Right forelimb (tissue), 1 donor: ENCODE measurements at places on chromosomes 5 and 9.

- DNase-seq = no peak
Measured at GRCh38 chr5:157859227-157859575, 256 bp upstream of the CLINT1 start.

GRCh38 chr5:137461391-137462264 is 37.5 kb downstream of the SPOCK1 start:
- DNase-seq = no peak

- no peak for DNase-seq
Measured at GRCh38 chr9:107841076-107841475, 351.5 kb upstream of the KLF4 start.

DNA sequence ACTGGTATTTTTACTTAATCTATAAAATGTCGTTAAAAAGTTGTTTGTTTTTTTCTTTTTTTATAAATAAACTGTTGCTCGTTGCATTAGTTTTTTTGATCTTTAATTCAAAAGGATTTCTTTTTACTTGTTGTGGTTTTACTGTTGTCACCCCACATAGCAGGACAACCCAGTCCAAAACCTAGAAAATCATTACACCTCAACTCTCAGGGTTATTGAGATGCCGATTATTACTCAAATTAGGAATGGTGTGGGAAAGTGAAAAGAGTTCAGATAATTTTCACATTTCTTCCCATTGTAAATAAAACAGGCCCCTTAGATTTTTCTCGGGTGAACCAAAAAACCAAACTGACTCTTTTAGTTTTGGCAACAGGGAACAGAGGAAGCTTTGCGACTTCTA is 17.4 kb upstream of the CTSL start:
- no peak for DNase-seq

- no peak for DNase-seq
Measured at GRCh38 chr5:91998774-91999173, 615.7 kb upstream of the ARRDC3 start.

DNA sequence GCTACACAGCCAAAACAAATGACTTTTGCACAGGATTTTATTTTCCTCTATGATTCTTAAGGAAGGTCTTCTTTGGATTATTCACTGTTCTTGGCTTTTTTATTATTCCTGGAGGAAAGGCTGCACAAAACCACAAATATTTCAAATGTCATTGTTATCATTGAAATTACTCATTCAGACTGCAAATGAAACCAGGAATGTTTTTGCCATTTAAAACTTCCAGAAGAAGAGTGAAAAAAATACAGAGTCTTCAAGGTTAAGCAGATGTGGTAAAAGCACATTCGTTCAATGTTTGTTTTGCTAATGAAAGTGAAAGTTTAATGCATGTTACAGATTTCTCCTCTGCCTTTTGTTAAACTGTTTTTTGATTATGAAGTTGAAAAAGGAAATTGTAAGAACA is 238.2 kb downstream of the TLE4 start:
- DNase-seq = no peak

DNA sequence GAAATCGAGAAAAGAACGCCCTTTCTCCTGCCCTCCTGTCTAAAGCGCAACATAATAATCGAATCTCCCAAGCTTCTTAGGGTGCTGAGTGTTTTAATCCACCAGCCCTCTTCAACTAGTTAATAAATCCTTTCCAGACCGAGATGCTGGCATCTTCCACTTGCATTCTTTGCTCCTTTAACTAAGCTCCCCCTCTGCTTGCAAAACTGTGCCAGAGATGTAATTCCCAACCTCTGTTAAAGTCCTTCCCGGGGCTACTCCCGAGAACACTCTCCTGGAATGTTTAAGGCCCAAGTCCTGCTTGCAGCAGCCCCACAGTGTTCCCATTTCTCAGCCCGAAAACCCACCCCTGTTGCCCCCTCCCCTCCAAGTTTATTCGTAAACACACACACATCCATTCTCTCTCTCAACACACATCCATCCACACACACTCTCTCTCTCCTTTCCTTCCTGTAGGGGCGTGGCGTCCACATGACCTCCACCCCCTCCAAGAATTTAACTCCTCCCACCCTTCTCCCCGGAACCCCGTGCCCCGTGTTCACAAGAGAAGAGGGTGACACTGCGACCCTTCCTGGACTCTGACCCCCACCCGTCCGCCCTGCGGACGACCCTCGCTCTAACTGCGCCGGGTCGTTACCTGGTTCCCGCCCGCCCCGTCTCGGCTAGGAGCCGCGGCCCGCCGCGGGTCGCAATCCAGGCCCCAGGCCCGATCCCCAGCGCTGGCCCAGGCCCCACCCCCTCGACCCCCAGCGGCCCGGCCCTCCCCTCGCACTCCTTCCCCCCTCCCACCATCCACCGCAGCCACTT is 7.0 kb upstream of the MGAT1 start:
- DNase-seq = no peak

- DNase-seq = no peak
Measured at GRCh38 chr5:14917719-14918118, 46.1 kb upstream of the ANKH start.

- no peak for DNase-seq
Measured at GRCh38 chr9:128909859-128910258, 10.9 kb upstream of the PHYHD1 start.

DNA sequence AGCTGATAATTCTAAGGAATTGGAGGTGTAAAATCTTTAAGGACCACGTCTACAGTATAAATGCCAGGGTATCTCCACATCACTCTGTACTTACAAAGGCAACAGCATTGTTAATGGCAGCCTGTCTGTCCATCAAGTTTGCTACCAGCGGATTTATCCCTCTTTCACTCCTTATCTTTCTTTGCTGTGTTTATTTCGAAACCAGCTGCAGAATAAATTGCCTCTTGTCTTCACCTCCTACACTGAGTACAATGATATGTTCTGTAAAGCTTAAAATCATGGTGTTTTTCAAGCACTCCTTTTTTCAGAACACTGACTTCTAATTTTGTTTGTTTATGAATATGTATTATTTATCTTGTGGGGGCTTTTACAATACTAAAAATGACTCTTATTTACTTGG is 1088.1 kb downstream of the NR2F1-AS1 start:
- no peak for DNase-seq

GRCh38 chr9:129394061-129394885 is 216.2 kb upstream of the IER5L start:
- DNase-seq = no peak

DNA sequence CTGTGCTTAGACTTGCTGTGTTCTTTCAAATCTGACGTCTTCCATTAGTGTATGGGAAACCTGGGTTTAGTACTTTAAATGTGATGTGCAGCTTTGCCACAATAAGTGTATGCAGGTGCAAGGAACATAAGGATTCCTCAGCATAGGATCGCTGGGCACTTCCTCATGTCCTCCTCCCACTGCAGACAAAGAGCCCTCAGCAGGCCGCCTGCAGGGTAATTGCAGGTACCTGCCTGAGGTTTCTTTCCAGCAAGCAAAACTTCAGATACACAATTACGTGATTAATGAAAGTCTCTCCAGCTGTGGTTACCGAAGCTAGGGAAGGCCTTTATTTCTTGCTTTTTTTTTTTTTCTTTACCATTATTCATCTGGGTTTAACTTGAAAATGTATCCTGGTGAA is 233.1 kb downstream of the RFK start:
- DNase-seq = no peak

DNA sequence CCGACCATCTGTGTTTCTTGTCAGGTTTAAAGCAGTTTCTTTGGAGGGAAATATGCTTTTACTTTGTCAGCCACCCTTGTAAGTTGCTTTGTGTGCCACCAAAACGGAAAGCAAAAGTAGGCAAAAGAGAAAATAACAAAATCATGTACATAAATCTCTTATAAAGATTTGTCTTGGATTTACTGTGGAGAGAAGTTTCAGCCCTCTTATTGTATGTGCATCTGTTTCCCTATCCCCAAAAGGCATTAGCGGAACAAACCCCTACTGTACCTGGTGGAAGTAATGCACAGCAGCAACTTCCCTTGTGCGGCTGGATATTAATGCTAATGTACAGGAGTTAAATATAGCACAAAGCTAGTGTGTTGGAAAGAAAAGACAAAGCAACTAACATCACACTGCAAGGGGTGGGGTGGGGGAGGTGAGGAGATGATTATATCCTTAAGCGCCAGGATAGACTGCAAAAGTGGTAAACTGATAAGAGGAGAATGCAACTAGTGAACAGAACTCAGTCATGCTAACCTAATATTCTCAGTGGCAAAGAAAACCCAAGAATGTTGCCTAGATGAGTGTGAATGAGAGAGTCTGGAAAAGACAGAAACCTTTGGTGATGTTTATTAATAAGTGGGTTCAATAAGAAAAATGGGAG is 396.5 kb upstream of the MEF2C start:
- DNase-seq = no peak

DNA sequence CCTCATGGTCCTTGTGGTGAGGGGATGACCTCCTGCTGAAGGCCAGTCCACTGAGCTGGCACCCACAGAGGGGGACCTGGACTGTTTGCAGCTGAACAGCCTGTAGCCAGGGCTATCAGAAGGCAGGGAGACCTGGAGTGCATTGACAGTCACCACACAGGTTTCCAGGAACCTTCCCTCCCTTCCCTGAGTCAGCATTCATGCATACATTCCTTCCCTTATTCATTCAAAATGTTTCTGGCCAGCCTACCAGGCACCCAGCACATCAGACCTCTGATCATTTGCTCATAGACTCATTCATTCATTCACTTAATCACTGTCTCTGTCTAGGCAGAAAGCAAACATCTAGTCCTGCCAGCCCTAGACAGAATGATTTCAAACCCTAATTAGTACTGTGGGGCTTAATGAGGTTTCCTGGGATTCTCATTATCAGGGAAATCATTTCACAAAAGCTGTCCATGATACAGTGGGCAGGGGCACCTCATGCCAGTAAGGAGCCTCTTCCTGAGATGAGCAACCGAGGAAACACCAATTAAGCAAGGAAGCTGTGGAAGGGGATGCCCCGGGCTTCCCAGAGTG is 110.1 kb upstream of the PPP1R26 start:
- no peak for DNase-seq

- no peak for DNase-seq
Measured at GRCh38 chr9:83056174-83056573, 6.8 kb downstream of the RASEF start.

- peak; percentile 82 for DNase-seq
Measured at GRCh38 chr5:98774192-98775033, 950 bp downstream of the RGMB start.

GRCh38 chr5:75461679-75462078 is 49.8 kb downstream of the CERT1 start:
- DNase-seq = no peak

DNA sequence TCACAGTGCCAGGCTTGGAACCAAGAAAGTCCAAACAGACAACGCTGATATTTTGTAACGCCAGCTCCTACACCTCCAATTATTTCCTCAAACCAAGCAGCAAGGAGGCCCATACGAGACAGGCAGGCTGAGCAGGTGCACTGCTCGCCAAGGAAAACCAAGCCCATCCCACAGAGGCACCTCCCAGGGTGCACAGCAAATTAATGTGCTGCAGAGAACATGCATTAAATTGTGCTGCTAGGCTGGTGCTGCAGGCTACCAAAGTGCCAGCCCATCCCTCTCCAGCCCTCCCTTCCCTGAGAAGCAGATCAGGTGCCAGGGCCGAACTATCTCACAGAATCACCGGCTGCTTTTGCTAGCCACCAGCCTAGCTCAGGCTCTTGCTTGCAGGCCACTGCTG is 137.8 kb downstream of the PAX5 start:
- DNase-seq = no peak

DNA sequence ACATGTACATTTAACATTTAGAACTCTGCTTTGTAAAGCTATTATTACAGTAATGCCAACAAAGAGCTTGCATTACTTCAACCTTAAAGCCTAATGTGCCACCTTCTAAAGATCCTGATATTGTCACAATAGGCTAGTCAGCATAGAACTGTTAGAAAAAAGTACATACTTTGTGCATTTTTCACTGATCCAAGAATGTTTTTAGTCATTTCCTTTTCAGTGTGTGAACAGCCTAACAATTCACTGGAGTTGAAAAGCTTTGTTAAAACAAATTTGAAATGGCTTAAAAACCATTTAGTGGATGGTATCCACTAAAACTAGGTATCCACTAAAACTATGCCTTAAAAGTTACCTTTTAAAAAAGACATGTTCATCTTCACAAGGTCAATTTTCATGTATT is 4.5 kb downstream of the RPS6 start:
- DNase-seq = no peak

DNA sequence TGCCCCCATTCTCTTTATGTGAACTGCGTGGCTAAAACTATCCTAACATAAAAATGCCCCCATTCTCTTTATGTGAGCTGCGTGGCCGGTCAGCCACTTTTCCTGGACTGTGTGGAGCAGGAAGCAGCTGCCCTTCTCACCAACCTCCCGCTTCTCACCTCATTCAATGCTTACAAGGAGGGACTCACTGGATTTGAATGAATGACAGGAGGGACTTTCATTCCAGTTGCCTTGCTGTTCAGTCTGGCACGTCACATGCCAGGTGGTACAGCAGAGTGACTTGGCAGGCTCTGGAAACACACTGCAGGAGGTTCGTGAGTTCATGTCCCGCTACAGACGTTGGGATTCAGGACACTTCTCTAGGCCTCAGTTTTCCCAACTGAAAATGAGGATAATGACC is 60.2 kb upstream of the NFIL3 start:
- no peak for DNase-seq

DNA sequence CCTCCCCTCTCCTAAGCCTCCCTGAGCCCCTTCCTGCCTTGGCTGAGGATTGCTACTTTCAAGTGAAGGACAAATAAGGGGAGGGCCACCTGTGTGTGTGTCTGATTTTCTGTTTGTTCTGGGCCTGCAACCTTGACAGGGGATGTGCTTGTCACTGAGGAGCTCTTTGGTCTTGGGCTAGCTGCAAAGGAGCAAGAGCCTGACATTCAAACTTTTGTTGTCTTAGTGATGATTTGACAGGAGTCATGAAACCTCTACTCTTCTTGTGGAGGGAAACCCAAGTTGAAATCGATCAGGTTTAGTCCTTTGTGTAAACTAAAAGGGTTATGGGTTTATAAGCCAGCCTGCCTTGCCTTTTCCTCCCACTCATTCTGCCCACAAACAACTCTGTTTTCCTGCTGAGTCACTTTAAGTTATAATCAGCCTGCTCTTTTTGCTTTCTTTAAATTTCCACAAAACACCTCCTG is 16.9 kb downstream of the CLTA start:
- no peak for DNase-seq

GRCh38 chr5:5522336-5522735 is 99.9 kb downstream of the ICE1 start:
- no peak for DNase-seq

- no peak for DNase-seq
Measured at GRCh38 chr9:101462558-101462957, 27.0 kb upstream of the ALDOB start.

GRCh38 chr9:24413651-24414050 is 132.0 kb downstream of the IZUMO3 start:
- DNase-seq = no peak

DNA sequence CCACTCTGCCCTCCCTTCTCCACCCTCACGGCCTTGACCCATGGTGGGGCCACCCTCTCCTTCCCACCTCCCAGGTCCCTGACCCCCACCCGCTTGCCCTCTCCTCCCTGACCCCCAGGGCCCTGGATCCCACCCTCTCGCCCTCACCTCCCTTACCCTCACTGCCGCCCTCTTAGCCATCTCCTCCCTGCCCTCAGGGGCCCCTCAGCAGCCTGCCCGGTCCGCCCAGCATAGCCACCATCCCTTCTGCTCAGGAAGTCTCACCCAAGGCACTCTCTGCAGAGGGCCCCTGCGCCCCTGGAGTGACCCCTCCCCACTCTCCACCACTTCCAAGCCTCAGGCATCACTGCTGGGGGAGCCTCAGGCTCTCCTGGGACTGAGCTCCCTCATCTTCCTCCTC is 66.3 kb downstream of the MRPL36 start:
- DNase-seq = peak; percentile 10
